Amygdala (tissue), 56 donors: ENCODE measurements at places on chromosomes 7 and 10.

GRCh38 chr10:3668966-3669330 is 116.1 kb downstream of the KLF6 start:
- no peak for DNase-seq

DNA sequence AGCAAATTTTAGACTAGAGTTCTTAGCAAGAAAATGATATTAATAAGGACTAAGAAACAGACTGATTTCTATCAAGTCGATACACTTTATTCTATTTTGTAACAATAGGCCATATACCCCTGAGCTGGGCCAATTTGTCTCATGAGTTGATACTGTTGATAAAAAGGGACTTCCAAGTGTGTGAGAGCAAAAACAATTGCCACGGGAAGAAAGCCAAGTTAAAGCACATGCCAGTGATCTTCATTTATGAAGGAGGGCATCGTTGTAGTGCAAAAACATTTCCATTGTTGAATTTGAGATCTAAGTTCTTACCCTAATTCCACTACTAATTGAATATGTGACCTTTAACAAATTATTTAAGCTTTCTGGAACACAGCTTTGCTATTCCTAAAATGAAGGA is 119.9 kb downstream of the CNOT4 start:
- no peak for DNase-seq

GRCh38 chr10:33478675-33479125 is 144.2 kb upstream of the NRP1 start:
- no peak for DNase-seq

- no peak for DNase-seq
Observed at GRCh38 chr7:155570991-155571390, 24.6 kb upstream of the CNPY1 start.

DNA sequence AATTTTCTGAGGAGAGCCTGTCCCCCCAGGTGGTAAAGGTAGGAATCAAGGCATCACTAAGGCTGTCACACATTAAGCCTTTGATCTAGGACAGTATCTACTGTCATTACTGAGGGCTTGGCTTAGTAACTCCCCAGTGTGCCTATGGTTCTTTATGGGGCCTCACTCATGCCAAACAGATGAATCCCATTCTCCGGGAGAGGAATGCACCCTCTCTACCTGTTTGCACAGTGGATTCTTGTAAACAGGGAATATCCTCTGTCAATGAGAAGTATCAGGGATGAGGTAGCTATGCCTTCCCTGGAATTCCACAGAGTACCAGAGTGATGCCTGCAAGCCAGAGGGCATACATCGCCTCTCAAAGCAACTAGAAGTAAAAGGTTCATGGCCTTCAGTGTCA is 3.9 kb upstream of the CPN1 start:
- DNase-seq: no peak

DNA sequence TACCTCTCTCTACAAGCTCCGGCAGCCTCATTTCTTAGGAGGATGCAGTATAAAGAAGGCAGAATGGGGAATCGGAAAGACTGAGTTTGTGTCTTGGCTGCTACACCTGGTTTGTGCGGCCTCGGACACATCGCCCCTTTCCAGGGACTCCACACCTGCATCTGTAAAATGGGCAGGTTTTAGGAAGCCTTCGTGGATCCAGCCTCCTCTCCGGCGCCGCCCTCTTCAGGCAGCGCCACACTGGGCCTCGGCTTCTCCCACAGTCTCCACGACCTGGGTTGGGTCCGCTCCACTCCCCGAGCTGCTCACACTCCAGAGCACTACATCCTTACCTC is 341 bp downstream of the GOT1 start:
- no peak for DNase-seq

DNA sequence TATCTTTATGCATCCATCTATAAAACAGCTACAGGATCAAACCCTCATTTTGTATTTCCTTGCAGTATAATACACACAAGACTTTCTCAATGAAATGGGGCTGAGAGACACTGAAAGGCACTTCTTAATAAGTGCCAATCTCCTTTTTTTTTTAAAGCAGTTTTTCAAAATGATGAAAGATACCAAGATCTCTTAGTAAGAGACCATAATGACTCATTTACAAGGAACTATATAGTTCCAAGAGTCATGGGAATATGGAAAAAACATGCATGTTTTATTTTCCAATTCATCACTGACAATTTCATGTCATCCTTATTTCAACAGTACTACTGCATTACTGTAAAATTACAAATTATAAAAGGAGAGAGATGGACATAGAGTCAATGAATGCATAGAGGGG is 973.7 kb downstream of the GATA3 start:
- no peak for DNase-seq

GRCh38 chr10:86229376-86229775 is 137.2 kb downstream of the GRID1 start:
- no peak for DNase-seq
